ENCODE measurements at places on chromosomes 2 and 18. TPM values are rescaled to one million over a fixed set of nuclear protein-coding genes. Genes with fewer than 3 reads are reported as not detected.

PDE11A gene
- total RNA-seq = 3.6 TPM

EFHD1 gene
- total RNA-seq = 8.0 TPM

RGPD4 gene
- not detected for total RNA-seq

ZNF804A gene
- total RNA-seq = not detected

PTPRN gene
- 0.36 TPM for total RNA-seq

CEBPZ gene
- total RNA-seq = 14.3 TPM

LPIN1 gene
- 45.6 TPM for total RNA-seq

ECEL1 gene
- total RNA-seq = 1.6 TPM

GRCh38 chr2:45545943-45546342 is 65.1 kb downstream of the SRBD1 start:
- H3K27me3 ChIP-seq = no peaks in the 10 kb centered on the region
- H3K4me1 ChIP-seq = no peaks in the 10 kb centered on the region
- no peak overlapping the region for H3K27ac ChIP-seq
- no peak overlapping the region for H3K4me3 ChIP-seq
- no peak for DNase-seq

GRCh38 chr18:56248610-56249235 is 389.7 kb downstream of the TXNL1 start:
- H3K4me3 ChIP-seq = no peak overlapping the region
- H3K4me1 ChIP-seq = no peaks in the 10 kb centered on the region
- H3K27me3 ChIP-seq = no peaks in the 10 kb centered on the region
- H3K36me3 ChIP-seq = no peaks in the 10 kb centered on the region
- DNase-seq = no peak

- no peak overlapping the region for H3K27ac ChIP-seq
- H3K27me3 ChIP-seq = no peaks in the 10 kb centered on the region
- no peak overlapping the region for H3K4me3 ChIP-seq
- peaks cover 10% of the 10 kb centered on the region for H3K4me1 ChIP-seq
- DNase-seq = no peak
These were observed 382.8 kb downstream of the SETBP1 start for GRCh38 chr18:45063246-45064038.

- DNase-seq = no peak
- no peaks in the 10 kb centered on the region for H3K27me3 ChIP-seq
- H3K36me3 ChIP-seq = no peaks in the 10 kb centered on the region
- peak overlapping the region; percentile 86 for H3K27ac ChIP-seq
These were observed 41.1 kb downstream of the ZNF516 start for GRCh38 chr18:76453932-76454331.

DNA sequence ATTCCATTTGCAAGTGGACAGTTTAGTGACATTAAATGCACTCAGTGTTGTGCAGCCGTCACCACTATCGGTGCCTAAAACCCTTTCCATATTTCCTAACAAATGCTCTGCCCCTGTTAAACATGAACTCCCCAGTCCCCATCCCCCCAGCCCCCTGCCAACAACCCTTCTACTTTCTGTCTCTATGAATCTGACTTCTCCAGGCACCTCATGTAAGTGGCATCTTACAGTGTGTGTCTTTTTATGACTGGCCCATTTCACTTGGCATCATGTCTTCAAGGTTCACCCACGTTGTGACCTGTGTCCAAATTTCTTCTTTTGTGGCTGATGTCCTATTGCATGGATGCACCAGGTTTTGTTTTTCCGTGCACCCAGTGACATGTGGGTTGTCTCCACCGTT is 140.9 kb upstream of the GPC1 start:
- no peak for DNase-seq
- H3K27ac ChIP-seq = no peak overlapping the region
- no peaks in the 10 kb centered on the region for H3K36me3 ChIP-seq
- H3K27me3 ChIP-seq = no peaks in the 10 kb centered on the region
- no peaks in the 10 kb centered on the region for H3K4me1 ChIP-seq

DNA sequence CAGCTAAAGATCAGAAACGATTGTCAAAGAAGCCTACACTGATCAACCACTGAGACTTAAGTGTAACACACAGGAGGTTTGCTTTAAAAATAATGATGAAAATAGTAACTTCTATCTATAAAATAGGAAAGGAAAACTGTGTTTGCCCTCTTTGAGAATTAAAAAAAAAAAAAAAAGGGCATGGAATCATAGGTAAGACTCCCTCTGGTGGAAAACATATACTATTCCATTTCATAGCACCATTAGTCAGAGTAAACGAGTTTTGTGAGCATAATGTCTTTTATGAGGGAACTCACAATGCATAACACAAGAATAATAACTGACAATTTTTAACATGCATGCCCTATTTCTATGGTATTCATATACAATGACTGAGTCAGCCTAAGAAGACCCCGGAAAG is 36.3 kb downstream of the SLC35F5 start:
- no peaks in the 10 kb centered on the region for H3K27me3 ChIP-seq
- no peak overlapping the region for H3K4me3 ChIP-seq
- DNase-seq = peak; percentile 37
- no peak overlapping the region for H3K27ac ChIP-seq
- H3K4me1 ChIP-seq = no peaks in the 10 kb centered on the region

GRCh38 chr18:63067939-63068338 is 251.6 kb downstream of the BCL2 start:
- no peaks in the 10 kb centered on the region for H3K4me1 ChIP-seq
- DNase-seq = no peak
- no peaks in the 10 kb centered on the region for H3K27me3 ChIP-seq
- H3K27ac ChIP-seq = no peak overlapping the region
- no peak overlapping the region for H3K4me3 ChIP-seq

- H3K27me3 ChIP-seq = no peaks in the 10 kb centered on the region
- DNase-seq = peak; percentile 11
- no peaks in the 10 kb centered on the region for H3K36me3 ChIP-seq
These were observed 316.9 kb downstream of the CDH2 start for GRCh38 chr18:27860011-27860410.

DNA sequence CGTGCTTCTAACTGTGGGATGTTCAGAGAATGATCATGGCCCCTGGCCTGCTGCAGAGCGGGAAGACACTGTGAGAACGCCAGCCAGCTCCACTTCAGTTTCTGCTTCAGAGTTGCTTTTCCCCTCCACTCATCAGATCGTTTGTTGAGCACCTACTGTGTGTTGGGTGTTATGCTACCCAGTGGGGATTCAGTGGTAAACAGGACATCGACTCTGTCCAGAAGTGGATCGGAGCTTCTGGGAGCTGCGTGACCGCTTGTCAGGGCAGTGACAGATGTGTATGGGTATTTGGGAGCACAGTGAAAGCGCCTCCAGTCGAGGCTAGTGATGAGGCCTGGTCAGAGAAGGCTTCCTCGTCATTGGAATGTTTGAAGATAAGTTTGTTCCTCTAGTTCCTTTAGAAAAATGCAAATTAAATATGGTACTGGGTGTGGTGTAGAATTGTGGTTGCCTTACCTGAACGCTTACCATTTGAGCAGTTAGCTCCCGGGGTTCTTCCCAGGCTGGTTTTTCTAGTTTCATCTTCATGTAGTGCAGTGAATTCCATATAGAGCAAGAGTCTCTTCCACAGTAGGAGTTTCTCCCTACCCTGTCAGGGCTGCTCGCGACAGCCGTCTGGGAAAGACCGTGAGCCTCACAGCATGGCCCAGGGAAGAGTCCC is 2.8 kb downstream of the RAB12 start:
- H3K4me3 ChIP-seq = no peak overlapping the region
- no peak for DNase-seq
- H3K4me1 ChIP-seq = peaks cover 11% of the 10 kb centered on the region
- H3K36me3 ChIP-seq = no peaks in the 10 kb centered on the region

DNA sequence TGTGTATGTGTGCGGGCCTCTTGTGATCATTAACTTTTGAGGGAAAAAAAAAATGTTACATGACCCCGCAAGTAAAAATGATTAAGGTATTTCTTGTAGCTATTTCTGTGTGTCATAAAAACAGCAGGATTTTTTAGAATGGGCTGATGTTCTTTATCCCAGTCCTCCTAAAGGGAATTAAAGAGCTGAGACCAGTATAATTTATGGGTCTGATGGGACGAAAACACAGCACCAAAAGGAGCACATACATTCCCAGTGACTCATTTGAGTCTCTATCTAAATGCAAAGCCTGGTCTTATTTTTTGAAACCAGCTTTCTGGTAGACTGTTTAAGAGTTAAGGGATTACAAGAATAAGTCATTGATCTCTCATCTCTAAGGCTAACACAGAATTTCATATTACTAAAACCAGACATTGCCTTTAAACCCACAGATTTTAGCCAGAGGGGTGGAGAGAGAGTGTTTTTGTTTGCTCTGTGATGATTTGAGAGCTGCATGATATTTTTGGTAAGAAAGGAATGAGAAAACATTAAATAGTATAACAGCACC is 342.3 kb upstream of the EPHA4 start:
- DNase-seq = no peak
- H3K27ac ChIP-seq = no peak overlapping the region
- H3K4me1 ChIP-seq = no peaks in the 10 kb centered on the region
- no peaks in the 10 kb centered on the region for H3K27me3 ChIP-seq
- no peaks in the 10 kb centered on the region for H3K36me3 ChIP-seq

- DNase-seq = peak; percentile 77
- H3K27ac ChIP-seq = peak overlapping the region; percentile 76
- H3K36me3 ChIP-seq = no peaks in the 10 kb centered on the region
- H3K27me3 ChIP-seq = no peaks in the 10 kb centered on the region
- peaks cover 49% of the 10 kb centered on the region for H3K4me1 ChIP-seq
These were observed 35.3 kb downstream of the GALNT1 start for GRCh38 chr18:35616664-35617423.

DNA sequence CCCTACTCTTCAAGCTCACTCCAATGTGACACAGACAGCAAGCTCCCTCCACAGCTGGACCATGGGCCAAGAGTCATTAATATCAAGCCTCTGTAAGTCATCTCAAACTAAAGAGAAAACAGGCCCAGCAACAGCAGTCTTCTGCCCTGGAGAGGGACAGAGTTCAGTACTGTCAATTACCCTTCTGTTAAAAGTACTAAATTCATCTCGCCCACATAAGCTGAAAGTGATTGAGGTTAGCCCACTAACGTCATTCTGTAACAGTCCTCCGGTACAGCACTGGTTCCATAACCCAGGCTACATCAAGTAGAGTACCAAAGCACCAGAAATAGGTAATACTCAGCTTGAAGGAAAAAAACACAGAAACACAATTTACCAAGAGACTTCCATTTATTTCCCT is 25.9 kb downstream of the THADA start:
- H3K4me3 ChIP-seq = no peak overlapping the region
- H3K4me1 ChIP-seq = no peaks in the 10 kb centered on the region
- H3K27ac ChIP-seq = no peak overlapping the region
- H3K27me3 ChIP-seq = no peaks in the 10 kb centered on the region
- peaks cover 18% of the 10 kb centered on the region for H3K36me3 ChIP-seq

- H3K27me3 ChIP-seq = no peaks in the 10 kb centered on the region
- peaks cover 83% of the 10 kb centered on the region for H3K4me1 ChIP-seq
- H3K36me3 ChIP-seq = peaks cover 9% of the 10 kb centered on the region
These were observed 87.0 kb downstream of the ALPK2 start for GRCh38 chr18:58541789-58542425.

DNA sequence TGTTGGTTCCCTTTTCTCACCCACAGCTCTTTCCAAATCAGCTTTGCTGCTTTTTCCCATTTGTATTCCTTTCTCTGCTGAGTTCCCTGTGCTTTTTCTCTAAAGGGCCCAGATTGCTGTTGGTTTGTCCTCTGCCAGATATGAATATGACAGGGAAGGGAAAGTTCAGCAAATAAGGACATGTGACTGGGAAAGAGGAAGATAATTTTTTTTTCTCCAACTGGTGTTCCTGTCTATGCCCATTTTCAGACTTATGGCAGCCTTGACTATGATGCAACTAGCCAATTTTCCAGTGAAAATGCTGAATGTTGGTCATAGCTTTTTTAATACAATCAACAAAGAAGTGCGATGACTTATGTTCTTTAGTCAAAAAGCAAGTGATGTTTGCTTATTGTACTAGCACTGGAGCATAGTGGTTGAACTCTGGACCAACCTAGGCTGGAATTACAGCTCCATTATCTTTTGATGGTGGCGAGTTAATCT is 7.7 kb downstream of the MDH1 start:
- H3K4me3 ChIP-seq = no peak overlapping the region
- no peak overlapping the region for H3K27ac ChIP-seq
- H3K36me3 ChIP-seq = peaks cover 70% of the 10 kb centered on the region
- peaks cover 68% of the 10 kb centered on the region for H3K4me1 ChIP-seq
- no peak for DNase-seq

- no peak for DNase-seq
- no peak overlapping the region for H3K4me3 ChIP-seq
- H3K36me3 ChIP-seq = no peaks in the 10 kb centered on the region
- H3K4me1 ChIP-seq = no peaks in the 10 kb centered on the region
- no peak overlapping the region for H3K27ac ChIP-seq
These were observed 186.6 kb upstream of the SMAD2 start for GRCh38 chr18:48116873-48117630.

GRCh38 chr2:218312267-218312756 is 20.0 kb upstream of the TMBIM1 start:
- no peak for DNase-seq
- no peaks in the 10 kb centered on the region for H3K27me3 ChIP-seq
- peak overlapping the region; percentile 99 for H3K27ac ChIP-seq

DNA sequence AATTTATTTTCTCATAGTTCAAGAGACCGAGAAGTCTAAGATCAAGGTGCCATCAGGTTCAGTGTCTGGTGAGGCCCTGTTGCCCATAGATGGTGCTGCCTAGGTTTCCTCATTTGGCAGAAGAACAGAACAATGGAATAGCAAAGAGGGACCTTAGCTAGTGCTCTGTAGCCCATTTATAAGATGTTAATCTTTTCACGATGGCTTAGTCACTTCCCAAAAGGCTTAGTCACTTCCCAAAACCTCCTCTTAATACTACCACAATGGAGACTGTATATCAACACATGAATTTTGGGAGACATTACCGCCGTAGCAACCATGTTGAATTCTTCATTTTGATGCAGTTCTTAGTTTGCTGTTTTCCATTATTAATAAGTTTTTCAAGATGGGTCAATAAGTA is 246.3 kb upstream of the NRP2 start:
- H3K4me1 ChIP-seq = peaks cover 6% of the 10 kb centered on the region
- no peaks in the 10 kb centered on the region for H3K36me3 ChIP-seq
- no peaks in the 10 kb centered on the region for H3K27me3 ChIP-seq
- H3K27ac ChIP-seq = no peak overlapping the region
- H3K4me3 ChIP-seq = no peak overlapping the region
- no peak for DNase-seq

- no peak overlapping the region for H3K4me3 ChIP-seq
- no peak overlapping the region for H3K27ac ChIP-seq
- H3K4me1 ChIP-seq = peaks cover 7% of the 10 kb centered on the region
- H3K36me3 ChIP-seq = no peaks in the 10 kb centered on the region
These were observed 254.6 kb downstream of the CDH20 start for GRCh38 chr18:61587865-61588264.

- H3K4me3 ChIP-seq = no peak overlapping the region
- H3K4me1 ChIP-seq = no peaks in the 10 kb centered on the region
- H3K27me3 ChIP-seq = no peaks in the 10 kb centered on the region
- DNase-seq = peak; percentile 52
- peaks cover 13% of the 10 kb centered on the region for H3K36me3 ChIP-seq
- peak overlapping the region; percentile 9 for H3K27ac ChIP-seq
These were observed 50.1 kb upstream of the LPIN2 start for GRCh38 chr18:3062798-3063680.

- no peak for DNase-seq
- no peaks in the 10 kb centered on the region for H3K36me3 ChIP-seq
- no peak overlapping the region for H3K27ac ChIP-seq
These were observed 72.8 kb upstream of the TGFA start for GRCh38 chr2:70626254-70626990.

- H3K4me1 ChIP-seq = no peaks in the 10 kb centered on the region
- H3K27ac ChIP-seq = no peak overlapping the region
- no peak for DNase-seq
These were observed 16.5 kb downstream of the SCG2 start for GRCh38 chr2:223585666-223586065.

- H3K36me3 ChIP-seq = no peaks in the 10 kb centered on the region
- no peak overlapping the region for H3K27ac ChIP-seq
- H3K4me3 ChIP-seq = no peak overlapping the region
These were observed 373.9 kb downstream of the PIK3C3 start for GRCh38 chr18:42328931-42329330.

Measured in cardiac muscle cell (in vitro differentiated cells and primary cell).